ENCODE measurements at places on chromosomes 3 and 15.

DNA sequence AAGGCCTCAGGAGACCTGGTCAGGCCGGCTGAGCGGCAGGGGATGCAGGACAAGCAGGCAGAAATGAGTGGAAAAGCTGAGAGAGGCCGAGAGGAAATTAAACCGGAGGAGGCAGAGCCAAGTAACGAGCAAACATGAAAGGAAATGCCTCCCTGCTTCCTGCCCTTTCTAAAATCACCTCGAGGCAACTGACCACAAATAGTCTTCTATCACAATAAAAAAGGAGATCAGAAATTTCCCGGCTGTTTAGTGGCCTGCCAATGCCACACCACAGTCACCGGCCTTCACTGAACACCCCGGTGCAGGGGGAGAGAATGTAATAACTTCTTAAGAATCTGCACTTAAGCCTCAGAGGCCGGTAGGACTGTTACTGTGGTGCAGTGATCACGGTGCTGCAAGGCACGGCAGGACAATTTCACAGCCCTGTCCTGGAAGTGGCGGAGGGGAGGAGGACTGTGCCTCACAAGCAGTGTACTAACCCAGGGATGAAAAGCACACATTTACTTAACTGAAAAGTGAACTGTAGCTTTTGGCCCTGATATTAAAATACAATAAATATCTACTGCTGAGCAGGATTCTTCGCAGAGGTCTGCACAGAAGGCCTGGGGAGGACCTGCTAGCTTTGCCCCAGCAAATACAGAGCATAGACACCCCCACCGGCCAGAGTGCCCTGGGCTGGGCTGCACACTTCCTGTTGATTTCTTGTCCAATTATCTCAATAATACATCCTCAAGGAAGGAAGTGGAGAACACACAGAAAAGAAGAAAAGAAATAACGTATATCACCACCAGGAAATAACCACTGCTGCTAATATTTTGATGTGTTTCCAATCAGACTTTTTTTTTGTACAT is 183.5 kb upstream of the NSMCE3 start:
- peak; percentile 23 for DNase-seq

- peak; percentile 72 for DNase-seq
Measured at GRCh38 chr15:63971427-63971805, 74.9 kb downstream of the DAPK2 start.

DNA sequence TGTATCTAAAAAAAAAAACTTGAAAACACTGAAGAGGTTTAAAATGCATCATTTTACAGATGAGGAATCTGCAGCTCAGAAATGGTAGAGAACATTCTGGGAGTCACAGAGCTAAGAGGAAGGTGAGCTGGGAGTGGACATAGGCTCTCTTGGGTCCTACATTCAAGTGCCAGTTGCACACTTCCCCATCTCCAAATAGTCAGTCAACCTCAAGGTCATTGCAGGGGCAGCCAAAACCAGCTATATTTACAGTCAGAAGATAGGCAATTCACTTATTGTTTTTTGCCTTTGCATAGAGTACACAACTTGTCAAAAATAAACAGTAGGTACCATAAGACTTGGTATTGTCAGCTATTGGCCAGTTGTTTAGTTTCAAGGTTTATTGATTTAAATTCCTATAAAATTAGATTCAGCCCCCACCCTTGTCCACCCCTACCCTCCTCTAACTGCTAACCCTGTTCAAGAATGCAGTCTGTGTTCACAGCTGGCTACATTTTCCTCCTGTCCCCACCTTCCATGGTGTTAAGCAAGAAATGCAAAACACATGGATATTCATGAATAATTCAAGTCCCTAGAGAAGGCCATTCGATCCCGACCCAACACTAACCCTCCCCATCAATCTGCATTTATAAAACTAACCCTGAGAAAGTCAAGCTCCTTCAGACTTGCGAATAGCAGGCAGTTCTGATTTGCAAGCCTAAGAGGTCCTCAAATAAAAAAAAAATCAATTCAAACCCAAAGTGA is 567.0 kb upstream of the MCTP2 start:
- no peak for DNase-seq

GRCh38 chr3:193943851-193944517 is 192.0 kb upstream of the HES1 start:
- DNase-seq, result no peak

DNA sequence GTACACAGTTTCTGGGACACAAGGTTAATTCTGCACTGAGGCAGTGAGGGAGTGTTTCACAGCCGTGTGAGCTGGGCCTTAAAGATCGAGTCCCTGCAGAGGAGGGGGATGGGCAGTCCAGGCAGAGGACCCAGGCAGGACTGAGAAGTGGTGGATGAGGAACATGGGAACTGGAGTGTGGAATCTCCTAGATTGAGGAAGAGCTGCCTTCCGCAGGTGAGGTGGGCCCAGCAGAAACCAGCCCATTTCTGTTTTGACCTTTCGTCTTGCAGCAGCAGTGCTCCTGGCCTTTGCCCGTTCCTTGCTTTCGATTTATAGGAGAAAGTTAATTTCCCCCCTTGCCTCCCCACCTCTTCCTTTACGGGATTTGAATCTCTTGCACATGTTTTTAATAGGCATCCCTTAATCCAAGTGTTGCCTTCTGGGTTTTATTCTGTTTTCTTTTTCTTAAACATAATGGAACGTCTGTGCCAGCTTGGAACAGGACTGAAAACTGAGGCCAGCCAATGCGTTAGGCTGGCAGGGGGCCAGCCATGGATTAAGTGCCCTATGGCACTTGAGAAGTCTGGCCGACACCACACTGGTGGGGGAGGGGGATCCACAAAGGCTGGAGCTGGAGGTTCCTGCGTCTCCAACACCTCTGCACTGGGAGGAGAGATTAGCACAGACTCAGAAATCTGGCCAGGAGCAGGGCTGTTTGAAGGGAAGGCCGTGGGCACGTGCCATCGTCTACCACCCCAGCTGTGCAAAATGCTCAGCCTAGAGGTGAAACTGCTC is 78.1 kb downstream of the AAGAB start:
- no peak for DNase-seq

DNA sequence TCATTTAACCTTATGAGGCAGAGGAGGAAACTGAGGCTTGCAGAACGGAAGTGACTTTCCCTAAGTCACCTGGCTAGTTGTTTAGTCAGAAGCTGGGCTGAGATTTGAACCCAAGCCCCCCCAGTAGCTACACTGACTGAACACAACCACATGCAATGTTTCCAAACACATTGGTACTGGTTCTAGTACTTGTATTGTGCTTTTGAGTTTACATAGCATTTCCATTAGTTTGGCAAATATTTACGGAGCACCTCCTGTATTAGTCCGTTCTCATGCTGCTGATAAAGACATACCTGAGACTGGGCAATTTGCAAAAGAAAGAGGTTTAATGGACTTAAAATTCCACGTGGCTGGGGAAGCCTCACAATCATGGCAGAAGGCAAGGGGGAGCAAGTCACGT is 56.3 kb upstream of the ITGA11 start:
- no peak for DNase-seq

DNA sequence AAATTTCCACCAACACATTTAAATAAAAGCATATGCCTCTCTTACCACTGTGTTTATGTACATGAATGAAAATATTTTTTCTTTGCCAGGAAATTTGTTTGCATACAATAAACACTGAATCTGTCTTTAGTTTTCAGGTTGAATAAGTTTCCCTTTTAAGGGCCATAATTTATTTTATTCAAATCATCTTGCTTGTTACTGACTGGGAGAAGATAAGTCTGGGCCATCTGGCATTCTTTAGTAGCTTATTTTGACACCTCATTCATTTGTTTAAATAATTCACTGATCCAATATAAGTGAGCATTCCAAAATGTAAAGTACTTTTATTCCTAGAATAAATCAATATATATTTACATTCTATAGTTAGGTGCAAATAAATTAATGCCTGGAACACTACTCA is 1001.3 kb downstream of the PLOD2 start:
- DNase-seq, result no peak

DNA sequence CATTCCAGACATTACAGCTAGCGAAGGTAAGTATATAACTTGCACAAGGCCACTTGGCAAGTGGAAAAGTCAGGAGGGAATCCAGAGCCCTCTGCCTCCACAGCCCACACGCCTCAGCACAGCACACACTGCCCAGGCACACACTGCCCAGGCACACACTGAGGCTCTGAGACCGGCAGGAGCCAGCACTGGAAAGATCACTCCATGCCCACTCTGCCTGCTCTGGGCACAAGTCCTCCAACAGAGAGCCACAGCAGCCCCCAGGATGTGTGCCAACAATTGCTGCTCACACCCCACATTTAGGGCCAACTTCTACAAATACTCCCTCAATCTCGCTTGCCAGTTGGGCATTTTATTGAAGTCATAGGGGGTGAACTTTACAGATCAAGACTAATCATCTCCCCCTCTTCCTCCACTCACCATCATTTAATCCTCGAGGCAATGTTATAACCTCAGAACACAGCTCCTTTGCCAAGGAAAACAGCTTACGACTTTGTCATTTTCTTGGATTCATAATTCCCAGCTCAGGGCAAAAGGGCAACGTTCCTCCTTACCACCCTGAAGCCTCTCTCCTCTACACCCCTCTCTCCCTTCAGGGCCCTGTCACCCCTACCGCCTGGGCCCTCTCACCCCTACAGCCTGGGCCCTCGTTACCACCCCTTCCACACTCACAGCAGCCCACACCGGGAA is 53.0 kb upstream of the TPM1 start:
- no peak for DNase-seq

GRCh38 chr3:171828902-171829770 is 14.0 kb upstream of the TMEM212 start:
- DNase-seq, result no peak

DNA sequence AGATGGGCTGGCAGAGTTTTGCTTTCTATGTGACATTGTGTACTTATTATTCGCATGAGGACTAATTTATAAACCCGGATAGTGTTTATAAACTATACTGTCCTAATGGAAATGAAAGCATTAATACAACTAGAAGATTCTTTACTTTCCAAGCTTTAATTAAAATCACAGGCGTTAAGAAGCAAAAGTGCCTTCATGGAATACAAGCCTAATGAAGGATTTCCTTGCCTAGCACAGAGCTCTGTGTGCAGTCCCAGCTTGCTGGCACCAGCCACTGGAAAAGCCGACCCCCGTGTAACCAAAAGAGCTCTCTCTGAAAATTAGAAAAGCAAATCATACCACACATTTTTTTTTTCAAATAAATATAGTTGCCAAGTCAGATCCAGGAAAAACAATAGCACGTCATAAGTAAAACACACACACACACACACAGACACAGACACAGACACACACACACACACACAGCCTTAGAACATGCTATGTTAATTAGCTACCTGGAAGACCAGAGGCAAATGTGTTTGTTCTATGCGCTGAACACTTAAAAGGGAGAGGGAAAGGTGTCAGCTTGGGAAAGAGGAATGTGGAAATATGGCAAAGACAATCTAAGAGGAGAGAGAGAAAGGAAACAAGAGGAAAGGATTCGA is 1084.2 kb downstream of the TUSC7 start:
- no peak for DNase-seq

DNA sequence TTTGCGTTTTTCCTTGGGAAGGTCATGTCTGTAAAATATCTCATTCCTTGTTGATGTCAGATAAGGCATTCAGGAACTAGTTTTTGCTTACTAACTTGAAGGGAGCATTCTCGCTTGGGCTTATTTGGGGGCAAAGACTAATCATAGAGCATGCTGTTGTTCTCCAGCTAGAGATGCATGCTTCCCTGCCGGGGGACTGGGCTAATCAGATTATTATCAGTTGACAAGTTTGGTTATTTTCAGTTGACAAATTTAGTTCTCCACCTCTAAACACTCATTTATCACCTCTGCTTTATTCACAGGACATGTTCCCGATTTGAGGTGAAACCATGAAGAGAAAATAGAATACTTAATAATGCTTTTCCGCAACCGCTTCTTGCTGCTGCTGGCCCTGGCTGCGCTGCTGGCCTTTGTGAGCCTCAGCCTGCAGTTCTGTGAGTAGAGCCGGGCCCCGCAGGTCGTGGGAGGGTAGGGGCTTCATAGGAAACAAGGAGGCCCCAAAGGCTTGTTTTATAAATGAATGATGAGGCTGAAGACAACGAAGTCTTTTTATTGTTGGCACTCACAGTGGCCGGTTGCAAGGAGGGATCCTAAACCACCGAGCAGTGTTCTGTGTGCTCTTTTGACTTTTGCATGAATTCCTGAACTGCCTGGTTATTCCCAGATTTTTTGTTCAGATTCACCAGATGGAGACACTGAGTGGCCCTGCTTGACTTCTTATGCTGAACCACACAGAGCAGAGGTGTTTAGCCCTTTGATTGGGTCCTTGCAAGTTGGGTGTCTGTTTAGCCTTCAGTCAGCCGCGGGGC is 28.4 kb downstream of the PXYLP1 start:
- DNase-seq, result no peak

DNA sequence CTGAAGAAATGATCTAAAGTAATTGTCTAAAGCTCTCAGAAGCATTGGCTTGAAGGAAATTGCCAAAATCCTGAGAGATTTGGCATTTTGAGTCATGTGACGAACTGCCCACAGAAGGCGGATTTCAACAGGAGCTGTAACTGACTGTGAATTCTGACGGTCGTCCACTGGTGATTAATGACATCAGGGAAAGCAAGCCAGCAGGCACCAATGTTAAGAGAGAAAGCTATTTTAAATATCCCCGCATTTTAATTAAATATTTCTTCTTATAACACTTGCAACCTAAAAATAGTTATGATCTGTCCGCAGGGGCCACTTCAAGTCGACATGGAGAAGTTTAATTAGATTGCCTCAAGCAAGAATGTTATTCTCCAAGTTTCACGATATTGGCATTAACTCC is 51.6 kb downstream of the WNT5A start:
- no peak for DNase-seq

DNA sequence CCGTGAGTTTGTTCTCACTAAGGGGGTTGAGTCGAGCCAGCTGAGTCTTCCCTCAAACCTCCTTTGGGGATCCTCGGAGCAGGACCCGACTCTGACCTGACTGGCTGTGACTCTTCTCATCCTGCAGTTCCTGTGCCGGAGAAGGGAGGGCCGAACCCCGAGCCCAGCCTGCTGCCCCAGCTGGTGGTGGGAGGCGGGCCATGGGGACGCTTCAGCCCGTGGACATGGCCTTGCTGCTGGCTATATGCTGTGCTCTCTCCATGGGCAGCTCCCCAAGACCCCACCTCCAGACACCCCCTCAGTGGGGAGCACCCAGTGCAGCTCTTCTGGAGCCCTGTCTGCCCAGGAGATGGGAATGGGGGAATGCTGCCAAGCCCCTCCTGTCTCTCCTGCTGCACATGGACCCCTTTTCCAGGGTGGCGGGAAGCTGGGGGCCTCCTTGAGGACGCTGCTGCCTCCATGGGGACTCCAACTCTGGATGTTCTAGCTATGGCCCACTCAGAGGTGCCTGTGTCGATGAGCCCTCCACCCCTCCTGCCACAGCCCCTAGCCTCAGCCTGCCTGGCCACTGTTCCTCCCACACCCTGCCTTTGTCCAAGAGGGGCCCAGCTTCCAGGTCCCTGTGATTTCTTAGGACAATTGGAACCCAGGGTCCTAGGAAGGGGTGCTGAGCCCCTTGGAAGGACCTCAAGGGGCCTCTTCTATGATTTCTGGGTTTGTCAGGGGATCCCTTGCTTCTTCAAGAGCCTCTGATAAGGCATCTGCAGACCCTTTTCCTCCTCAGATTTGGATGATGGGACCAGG is 12.8 kb downstream of the C15orf39 start:
- DNase-seq, result no peak
